ENCODE measurements at places on chromosomes 1 and 21.

- DNase-seq: no peak
Measured at GRCh38 chr1:7335224-7335879, 435.7 kb upstream of the VAMP3 start.

- DNase-seq: no peak
Measured at GRCh38 chr1:8021676-8022266, 4.3 kb downstream of the ERRFI1 start.

DNA sequence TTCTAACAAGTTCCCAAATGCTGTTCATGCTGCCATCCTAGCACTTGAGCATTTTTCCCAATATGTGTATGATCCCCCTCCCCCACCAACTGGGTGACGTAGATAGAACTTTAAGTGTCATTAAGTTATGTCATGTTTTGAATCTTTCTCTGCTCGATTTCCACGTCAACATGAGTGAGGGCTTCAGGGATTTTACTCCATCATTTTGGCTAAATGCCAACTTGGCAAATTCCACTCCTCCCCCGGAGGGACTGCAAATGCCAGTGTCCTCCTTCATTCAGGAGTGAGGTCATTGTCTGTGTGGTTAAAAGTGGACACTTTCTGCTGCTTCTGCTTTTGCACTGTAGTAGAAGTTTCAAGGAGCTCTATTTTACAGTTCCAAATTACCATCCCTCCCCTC is 201.7 kb downstream of the FGGY start:
- no peak for DNase-seq

DNA sequence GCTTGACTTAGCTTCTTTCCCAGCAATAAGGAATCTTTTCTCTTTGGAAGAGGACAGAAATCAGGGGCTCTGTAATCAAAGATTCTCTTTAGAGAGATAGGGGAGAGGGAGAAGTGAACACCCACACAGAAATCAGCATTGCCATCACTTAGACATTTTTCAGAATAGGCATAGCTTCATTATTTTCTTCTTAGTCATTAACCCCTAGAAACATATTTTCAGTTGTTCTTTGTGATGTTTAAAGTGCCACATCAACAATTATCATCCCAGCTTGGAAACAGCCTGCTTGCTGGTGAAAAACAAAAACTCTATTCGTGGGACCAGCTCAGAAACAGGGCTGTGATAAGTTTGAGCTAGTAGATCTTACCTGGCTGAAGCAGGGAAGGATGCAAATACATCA is 88.3 kb upstream of the SLC44A3 start:
- DNase-seq: no peak

DNA sequence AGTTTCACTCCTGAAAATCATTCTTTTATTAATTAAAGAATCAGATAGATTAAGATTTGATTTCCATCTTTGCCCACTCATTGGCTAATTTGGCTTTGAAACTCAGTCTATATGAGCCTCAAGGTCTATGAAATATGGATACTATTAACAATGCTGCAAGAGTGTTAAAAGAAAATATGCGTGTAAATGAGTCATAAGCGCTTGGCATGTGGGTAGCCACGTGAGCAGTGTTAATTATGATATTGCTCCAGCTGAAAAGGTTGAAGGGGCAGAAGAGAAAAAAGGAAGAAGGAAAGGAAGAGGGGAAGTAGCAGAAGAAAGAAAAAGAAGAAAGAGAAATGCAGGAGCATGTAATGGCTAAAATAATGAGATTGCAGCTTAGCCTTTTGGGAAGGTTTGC is 151.4 kb downstream of the CHRM3 start:
- no peak for DNase-seq

GRCh38 chr1:186775036-186775435 is 53.7 kb upstream of the PLA2G4A start:
- DNase-seq: no peak

DNA sequence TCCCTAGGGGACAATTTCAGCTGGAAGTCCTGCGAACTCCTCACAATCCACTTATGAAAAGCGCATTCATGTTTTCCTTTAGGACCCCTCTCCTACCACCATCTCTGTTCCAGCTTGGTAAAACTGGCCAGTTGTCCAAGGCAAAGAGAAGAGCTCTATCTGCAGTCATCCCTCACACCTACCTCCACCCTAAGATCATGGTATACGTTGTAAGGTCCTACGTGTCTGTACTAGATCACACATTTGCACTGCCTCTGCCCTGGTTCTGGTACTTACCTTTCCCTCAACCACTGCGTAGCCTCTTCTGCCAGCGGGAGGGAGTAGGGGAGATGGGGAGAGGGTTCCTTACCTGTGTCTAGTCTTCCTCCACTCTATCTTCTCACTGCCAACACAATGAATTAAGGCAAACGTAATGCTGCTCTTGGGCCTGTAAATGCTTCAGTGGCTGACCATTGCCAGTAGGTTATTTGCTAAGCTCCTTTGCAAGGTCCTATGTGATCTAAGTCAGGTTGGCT is 739 bp upstream of the NUP133 start:
- DNase-seq: no peak

- no peak for DNase-seq
Measured at GRCh38 chr1:85911742-85912141, 203.5 kb upstream of the ZNHIT6 start.

GRCh38 chr1:182059936-182060335 is 1.6 kb downstream of the ZNF648 start:
- DNase-seq: no peak

DNA sequence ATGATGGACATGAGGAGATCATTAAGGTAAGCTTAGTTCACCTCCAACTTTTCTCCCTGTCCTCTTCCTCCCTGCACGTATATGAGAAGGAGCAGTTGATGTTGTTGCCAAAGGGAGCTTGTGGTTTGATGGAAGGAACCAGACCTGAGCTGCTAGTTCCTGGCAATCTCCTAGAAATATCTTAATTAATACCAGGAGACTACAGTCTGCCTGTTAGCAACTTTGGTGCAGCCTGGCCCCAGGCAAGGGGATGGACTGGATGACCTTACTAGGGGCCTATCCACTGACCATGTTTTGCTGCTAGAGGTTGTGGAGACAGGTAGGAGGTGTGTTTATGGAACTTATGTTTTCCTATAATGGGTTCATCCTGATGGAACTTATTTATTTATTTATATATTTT is 22.6 kb downstream of the TUFT1 start:
- DNase-seq: no peak

- DNase-seq: no peak
Measured at GRCh38 chr1:24911651-24912155, 18.4 kb downstream of the RUNX3 start.

DNA sequence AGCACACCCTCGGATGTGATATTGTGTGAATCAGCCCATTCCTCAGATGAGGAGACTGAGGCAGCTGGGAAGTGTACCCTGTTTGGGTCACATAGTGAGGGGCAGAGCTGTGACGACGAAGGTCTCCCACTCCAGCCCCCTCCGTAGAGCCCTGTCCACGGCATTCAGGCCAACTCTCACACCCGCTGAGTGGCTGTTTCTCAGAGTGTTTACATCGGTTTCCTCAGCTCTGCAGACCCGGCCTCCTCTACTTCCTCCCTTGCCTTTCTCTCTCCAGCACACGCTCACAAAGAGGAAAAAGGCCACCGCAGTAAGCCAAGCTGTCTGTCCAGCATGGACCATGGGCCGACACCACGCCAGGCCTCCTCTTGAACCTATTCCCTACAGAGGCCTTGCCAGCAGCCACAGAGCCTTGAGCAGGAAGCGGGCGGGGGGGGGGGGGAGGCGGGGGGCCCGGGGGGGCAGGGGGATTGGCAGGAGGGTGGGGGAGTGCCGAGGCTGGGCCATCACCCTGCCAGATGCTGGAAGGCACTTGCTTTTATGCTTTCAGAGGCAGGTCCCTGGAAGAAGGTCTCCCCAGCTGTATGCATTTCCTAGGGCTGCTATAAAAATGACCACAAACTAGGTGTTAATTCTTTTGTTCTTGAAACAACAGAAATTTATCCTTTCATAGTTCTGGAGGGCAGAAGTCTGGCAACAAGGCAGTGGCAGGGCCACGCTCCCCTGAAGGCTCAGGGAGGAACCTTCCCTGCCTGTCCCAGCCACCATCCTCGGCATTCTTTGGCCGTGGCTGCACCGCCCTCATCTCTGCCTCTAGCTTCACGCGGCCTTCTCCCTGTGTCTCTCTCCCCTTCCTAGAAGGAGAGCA is 178.4 kb downstream of the PSMG1 start:
- DNase-seq: no peak

DNA sequence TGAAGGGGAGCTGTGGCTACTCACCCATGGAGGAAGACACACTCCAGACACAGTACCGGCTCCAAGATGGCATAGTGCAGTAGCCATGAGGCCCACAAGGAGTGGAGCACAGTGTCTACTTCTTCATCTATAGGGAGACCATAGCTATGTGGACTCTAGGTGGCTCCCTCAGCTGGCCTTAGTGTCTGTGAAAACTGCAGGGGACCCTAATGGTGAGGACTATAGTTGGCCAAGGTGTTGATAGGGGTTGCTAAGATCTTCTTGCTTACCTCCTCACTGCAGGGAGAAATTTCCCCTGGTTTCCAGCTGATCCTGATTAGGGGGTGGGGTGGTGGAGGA is 58.9 kb downstream of the DIPK1A start:
- no peak for DNase-seq

- DNase-seq: no peak
Measured at GRCh38 chr21:37855271-37855646, 61.0 kb downstream of the KCNJ6 start.

GRCh38 chr1:54010415-54011117 is 7.4 kb downstream of the LDLRAD1 start:
- DNase-seq: no peak

DNA sequence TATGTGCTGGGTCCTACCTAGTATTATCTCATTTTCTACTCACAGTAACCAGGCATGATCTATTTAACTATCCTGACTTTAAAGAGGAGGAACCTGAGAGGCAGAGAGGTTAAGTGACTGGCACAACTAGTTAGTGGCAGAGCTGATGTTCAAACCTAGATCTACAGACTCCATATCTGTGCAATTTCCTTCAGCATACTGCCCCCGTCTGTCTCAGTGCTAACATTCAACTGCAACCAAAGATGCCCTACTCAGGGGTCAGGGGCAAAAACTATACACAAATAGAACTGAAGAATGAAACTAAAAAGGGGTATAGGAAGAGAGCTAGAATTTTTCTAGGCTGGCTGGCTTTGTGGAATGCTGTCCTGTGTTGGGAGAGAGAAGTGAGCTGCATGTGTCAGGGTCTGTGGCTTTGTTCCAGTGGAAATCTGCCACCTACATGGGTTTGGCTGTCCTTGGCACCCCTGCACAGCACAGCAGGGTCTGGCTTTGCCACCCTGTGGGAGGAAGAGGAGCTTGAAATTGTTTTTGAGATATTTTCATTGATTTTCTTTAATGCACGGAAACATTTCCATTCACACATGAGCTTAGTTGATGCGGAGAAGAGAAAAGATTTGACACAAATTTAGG is 368.5 kb downstream of the RPS6KC1 start:
- DNase-seq: no peak

DNA sequence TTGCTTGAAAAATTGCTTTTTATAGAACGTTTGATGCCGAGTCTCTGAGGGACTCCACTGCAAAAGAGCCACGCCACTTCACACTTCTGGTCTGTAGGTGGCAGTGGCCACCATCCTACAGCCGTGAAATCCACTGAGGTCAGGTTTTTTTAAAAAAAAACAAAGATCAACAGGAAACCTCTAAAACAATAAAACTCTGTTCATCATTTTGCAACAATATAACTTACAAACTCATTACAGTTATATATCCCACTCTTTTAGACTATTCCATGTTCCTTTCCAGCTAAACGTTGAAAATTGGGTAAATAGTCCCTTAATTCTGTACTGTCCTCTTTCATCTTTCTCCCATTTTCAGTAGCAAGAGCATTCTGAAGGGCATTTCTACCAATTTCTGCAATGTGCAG is 64.6 kb upstream of the FMN2 start:
- DNase-seq: peak; percentile 8

DNA sequence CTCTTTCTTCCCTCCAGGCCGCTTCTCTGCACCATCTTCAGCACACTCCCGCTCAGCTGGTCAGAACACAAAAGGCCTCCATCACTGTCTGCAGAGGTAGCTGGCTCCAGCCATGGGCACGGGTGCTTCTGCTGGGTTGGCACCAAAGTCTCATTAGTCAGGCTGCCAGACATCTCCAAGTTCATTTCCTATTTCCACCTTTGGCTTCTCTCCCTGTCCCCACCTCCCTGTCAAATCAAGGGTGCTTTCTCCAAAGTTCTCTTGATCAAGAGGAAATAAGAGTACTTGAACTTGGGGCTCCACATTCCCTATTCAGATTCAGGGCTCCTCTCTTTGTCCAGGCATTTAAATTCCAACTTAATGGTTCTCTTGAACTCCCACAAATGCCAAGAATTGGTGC is 33.9 kb upstream of the GRIK3 start:
- no peak for DNase-seq

DNA sequence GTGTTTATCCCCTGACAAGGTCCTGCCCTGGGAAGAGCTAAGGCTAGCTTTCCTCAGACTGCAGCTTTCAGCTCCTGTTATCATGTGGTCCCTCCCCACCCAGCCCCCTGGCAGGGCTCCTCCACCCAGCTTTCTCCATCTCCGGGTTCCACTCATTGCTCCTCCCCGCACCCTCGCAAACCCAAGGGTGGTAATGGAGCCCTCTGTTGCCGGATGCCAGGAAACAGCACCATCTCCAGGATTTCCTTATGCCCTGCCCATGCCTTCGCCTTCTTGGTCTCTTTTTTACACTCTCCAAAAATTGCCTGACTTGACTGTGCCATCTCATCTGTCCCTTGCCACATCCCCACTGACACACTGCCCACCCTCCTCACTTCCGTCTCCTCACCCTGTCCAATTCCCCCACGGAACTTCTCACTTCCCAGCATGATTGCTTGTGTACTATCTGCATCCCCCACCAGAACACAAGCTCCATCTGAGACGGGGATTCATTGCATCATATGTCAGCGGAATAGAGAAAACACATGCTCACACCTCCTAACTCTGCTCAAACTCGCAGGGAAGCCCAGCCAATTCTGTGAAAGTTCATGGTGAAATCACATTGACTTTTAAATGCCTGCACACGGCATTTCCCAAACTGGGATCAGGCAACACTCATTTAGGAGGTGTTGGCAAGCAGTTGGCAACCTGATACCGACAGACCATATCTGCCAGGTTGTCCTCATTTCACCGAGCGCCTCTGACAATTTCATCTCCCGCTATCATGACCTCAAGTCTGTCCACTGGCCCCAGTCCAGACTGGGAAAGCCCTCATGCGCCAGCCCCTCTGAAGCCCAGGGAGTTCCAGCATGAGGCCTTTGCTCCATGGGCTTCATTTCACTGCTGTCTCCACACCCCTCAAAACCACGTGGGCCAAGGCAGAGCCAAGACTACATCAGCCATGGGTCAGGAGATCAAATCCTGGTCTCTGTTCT is 201.1 kb downstream of the MATN1 start:
- DNase-seq: no peak

DNA sequence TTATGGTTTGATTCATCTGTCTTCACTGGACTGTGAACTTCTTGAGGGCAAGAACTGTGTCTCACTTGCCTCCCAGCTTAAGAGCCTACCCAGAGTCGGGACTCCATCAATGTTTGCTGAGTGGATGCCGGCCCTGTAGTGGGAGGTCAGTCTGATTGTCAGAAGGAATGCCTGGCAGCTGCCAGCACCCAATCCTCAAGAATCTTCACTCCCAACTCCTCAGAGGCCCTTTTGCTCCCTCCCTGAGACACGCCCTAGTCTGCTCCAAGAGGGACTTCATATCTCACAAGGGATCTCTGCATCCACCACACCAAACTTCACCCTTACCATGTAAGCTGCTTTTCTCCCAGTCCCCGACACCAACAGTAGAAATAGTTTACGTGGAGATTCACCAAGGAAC is 15.2 kb upstream of the KDM4A start:
- no peak for DNase-seq

GRCh38 chr1:167491586-167492461 is 26.5 kb downstream of the CD247 start:
- no peak for DNase-seq

GRCh38 chr1:77905603-77906002 is 17.2 kb downstream of the NEXN start:
- DNase-seq: no peak

All from thymus (tissue), 14 donors.